Activated naive CD4-positive, alpha-beta T cell (primary cell): ENCODE measurements at places on chromosomes 7 and 10.

- no peak for DNase-seq
Observed at GRCh38 chr10:133445268-133445732, 8.4 kb upstream of the SCART1 start.

- DNase-seq: no peak
Observed at GRCh38 chr10:62692085-62692484, 112.4 kb upstream of the ADO start.

DNA sequence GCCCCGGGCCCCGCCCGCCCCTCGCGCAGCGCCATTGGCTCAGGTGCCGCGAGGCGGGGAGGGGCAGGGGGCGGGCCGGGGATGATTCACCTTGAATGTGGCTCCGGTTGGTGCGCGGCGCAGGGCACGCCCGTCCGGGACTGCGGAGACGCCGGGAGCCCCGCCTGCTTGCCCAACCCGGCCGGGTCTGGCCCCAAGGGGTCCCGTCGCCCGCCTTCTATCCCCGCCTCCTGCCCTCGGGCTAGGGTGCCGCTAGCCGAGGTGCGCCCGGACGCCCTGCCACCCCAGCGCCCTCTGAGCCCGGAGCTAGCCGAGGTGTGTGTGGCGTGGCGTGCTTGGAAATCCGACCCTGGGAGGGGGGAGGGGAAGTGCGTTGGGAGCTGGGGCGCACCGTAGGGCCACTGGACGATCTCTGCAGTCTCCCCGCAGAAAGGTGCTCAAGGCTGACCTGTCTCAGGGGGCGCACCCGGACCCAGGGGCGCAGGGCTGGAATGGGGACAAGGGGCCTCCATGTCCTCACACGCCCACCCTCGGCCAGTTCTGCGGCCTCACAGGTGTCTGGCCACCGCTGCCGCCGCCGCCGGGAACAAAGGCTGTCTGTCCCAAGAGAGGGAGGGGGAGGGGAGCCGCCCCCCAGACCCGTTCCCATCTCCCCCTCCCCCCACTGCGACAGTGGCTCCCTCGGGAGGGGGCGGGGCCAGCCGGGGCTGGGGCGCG, 168.9 kb downstream of the NRF1 start:
- peak; percentile 37 for DNase-seq

DNA sequence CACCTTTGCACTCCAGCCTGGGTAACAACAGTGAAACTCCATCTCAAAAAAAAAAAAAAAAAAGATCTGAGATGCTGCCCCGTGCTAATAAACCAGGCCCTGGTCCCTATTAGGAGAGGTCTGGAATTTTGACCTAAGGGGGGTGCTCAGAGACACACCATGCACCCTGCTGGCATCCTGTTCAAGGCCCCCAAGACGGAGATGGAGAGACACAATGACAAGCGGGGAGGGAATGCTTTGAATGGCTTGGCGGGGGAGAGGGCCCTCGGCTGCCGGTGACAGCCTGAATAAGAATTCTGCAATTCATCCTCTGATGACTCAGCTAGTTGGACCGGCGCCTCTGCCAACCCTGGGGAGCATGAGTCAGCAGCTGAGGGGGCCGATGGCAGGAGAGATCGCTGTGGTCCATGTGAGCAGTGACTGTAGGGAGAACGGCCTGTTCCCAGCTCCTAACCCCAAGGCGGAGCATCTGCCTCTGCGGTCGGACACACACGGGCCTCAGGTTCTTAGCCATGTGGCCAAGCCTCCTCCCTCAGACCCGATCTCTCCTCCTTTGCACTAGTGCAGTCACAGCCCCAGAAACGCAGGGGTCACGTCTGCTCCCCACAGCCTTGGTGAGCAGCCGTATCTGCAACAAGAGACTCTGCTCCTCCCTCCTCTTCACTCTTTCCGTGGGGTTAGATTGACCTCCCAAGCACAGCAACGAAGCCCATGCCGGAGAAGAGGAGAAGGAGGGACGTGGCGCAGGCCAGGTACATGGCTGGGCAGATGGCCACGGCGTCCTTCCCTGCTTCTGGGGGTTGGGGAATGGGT, 14.9 kb downstream of the TRIM56 start:
- no peak for DNase-seq

GRCh38 chr10:124138883-124139348, 45.5 kb upstream of the CHST15 start:
- DNase-seq: no peak

- no peak for DNase-seq
Observed at GRCh38 chr10:105700218-105700617, 1059.1 kb downstream of the SORCS3 start.

- no peak for DNase-seq
Observed at GRCh38 chr10:77504196-77504872, 133.3 kb downstream of the KCNMA1 start.

- no peak for DNase-seq
Observed at GRCh38 chr7:41732436-41732785, 29.5 kb upstream of the INHBA start.

DNA sequence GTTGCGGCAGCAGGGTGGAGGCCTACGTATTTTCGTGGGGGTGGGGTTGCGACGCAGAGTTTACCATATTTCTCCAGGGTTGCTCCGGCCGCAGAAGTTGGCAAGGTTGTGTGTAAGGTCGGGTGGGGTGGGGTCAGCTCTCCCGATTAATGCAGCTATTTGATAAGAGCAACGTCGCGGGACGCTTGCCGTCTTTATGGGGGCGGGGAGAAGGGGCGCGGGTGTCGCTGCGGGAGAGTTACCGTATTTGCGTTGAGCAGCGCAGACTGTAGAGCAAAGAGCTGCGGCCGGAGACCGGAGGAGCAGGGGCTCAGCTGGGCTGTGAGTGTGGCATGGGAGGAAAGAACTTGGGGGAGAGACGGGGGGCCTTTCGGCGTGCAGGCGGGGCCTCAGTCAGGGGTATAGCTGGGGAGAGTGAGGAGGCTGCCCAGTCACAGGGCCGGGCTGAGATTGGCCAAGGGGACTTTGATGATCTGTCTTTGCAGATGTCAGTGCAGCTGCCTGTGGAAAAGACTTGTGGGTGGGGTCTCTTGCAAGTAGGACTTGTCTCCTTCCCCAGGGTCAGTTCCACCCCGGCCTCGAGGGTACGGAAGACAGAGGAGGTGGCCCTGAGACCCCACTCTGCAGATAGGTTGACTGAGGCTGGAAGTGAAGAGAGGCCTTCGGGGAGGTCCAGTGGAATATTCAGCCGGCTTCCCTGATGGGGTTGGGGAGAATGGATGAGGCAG, 26.6 kb downstream of the ZNF775 start:
- DNase-seq: no peak

DNA sequence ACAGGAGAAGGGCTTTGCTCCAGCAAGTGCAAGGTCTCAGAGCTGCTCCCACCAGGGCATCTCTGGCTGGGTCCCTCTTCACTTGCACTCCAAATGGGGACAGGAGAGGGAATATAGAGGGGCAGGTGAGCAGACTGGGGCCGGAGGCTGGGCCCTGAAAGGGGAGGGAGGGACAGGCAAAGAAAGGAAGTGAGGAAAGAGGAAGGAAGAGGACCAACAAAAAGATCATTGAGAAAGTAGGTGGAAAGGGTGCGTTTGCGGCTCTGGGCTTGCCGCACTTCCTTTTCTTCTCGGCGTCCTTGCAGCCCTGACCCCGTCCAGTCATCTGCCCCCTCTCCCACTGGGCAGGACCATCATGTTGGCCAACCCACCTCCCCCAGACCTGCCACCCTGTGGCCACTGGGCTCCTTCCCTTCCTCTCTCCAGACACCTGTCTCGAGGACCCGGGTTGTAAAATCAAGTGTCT, 14.0 kb downstream of the ITPRIP start:
- DNase-seq: no peak

GRCh38 chr10:89295597-89295996, 6.2 kb upstream of the IFIT2 start:
- DNase-seq: no peak

- no peak for DNase-seq
Observed at GRCh38 chr10:19412531-19412930, 363.9 kb downstream of the MALRD1 start.

DNA sequence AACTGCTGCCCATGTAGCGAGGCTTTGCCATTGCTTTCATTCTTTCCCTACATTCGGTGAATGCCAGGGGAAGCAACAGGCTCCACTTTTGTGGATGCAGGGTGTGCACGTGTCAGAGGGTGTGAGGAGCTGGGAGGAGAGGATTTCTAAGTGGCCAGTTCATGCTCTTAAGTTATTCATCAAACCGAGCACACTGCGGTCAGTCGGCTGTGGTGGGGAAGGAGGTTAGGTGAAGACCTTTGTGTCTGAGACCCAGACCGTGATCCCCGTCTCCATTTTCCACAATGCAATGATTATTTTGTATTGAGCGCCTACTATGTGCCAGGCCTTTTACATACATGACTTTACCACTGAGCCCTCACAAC, 438.6 kb upstream of the GALNT17 start:
- DNase-seq: no peak

- DNase-seq: no peak
Observed at GRCh38 chr10:91708174-91708861, 75.4 kb upstream of the PPP1R3C start.

DNA sequence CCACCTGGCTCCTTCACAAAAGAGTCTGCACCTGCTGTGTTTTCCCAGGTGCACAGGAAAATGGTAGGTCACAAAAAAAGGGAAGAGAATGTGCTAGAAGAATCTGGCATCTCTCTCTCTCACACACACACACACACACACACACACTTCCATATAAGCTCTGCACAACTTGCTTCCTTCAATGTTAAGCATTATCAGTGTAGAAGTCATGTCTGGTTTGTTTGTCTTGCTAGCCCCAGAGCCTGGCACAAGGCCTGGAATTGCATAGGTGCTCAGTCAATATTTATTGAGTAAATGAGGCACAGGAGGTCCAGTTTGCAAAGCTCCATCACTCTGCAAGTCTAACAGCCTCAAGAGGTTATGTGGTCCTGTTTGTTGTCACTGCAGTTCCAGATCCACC, 867.3 kb upstream of the AUTS2 start:
- no peak for DNase-seq

- DNase-seq: no peak
Observed at GRCh38 chr10:109851616-109852474, 71.5 kb downstream of the XPNPEP1 start.

GRCh38 chr7:158472596-158472995, 115.0 kb downstream of the PTPRN2 start:
- no peak for DNase-seq

DNA sequence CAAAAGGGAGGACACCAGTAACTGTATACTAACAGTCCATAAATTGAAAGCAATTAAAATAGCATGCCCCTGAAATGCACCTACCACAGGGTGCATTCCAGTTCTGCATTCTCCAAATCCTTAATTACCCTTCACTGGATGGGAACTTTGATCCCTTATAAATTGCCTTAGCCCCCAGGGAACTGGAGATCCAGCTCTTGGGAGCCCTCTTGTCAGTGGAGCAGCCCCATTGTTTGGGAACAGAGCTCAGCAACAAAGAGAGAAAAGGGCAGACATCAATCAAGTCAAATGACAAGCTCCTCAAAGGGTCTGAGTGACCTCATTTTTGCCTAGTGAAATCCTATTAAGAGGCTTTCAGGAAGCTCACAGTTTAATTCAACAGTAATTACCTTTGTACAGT, 472.6 kb downstream of the XPNPEP1 start:
- no peak for DNase-seq

GRCh38 chr7:33979807-33980355, 74.5 kb downstream of the BMPER start:
- no peak for DNase-seq

DNA sequence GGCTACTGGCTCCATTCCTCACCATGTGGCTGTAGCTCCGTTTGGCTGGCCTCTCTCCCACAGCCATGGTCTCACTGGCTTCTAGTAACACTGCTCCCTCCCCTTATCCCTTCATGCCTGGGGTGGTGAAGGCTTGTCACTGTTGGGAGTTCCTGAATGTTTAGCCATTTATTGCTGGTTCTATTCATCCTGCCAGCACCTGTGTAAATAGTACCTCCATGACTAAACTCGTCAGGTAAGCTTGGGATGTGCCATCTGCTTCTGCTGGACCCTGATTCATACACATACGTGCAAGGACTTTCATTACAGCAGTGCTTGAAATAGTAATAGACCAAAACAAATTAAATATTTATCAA, 61.6 kb downstream of the CCDC71L start:
- DNase-seq: no peak

GRCh38 chr7:137923380-137923779, 76.6 kb upstream of the DGKI start:
- DNase-seq: no peak

- DNase-seq: no peak
Observed at GRCh38 chr7:33108554-33109004, 625 bp downstream of the RP9 start.

DNA sequence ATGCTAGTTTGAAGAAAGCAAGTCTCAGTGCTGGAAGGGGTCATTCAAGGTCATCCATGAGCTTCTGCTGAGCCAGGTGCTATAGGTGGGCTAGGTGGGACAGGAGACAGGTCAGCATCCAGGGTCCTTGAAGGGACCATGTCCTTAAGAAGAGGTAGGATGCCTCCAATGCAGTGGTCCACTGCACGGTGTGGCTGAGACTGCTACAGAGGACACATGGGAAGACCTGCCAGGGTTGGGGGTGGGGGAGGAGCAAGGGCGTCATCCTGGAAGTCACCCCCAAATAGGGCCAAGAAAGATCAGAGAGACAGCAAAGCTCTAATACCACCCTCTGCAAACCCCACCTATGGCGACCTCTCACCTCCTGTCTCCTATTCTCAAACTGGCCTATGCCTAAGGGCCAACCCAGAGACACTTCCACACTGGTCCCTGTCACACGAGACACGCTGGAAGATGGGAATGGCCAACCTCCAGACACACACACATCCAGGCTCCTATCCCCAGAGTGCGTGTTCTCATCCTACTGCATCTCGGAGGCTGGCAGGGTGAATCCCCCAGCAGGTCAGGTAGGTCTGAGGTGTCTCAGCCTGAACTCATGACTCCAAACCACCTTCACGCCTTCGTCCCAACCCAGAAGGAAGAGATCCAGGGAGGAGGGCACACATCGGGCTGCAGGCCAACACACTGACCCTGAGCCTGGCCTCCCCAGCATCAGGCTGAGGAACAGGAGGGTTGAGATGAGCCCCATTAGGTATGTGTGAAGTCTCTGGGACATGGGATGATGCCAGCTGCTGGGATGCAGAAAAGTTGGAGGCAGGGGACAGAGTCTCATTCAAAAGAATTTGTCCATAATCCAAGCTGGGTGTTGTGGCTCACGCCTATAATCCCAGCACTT, 5.6 kb upstream of the PPP1R35 start:
- DNase-seq: no peak

DNA sequence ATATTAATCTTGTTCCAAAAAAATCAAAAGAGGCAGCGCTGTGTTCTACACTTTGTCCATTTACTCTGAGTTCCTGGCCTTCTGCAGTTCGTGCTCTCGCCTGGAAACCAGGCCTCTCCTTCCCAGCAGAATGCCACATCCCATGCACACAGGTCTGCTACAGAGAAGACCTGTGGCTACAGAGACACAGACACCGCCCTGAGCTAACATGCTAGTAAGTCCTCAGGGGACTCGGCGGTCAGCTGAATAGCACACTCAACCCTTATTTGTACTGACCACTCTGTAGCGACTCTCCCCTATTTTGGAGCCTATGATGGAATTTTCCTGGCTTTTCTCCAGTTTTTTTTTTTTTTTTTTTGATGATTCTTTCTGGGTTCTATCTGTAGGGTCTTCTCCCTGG, 12.8 kb downstream of the CREB3L2 start:
- no peak for DNase-seq

GRCh38 chr7:141674702-141675101, 27.3 kb downstream of the DENND11 start:
- no peak for DNase-seq
